CD4-positive, alpha-beta T cell treated with Interleukin-15 for 1 hour (primary cell): ENCODE measurements at places on chromosomes 4 and X.

GRCh38 chr4:12375805-12376204 lies 947.1 kb upstream of the HS3ST1 start:
- DNase-seq = no peak

DNA sequence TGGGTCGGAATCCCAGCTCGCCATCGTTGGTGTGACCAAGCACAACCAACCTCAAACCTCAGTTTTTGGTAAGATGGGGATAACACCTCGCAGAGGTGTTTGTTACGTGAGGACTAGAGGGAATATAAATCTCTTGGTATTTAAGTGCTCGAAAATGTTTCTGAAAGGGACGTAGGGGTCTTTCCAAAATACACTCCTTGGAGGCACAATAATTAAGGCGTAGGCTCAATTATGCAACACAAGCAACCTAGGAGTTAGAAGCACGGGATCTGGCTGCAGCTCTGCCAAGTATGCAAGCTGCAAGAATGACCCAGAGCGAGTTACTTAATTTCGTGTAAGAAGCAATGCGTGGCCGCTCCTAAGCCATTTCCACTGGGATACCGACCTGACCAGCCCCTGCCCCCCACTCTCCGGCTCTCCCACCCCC lies 552 bp downstream of the ADH5 start:
- no peak for DNase-seq

DNA sequence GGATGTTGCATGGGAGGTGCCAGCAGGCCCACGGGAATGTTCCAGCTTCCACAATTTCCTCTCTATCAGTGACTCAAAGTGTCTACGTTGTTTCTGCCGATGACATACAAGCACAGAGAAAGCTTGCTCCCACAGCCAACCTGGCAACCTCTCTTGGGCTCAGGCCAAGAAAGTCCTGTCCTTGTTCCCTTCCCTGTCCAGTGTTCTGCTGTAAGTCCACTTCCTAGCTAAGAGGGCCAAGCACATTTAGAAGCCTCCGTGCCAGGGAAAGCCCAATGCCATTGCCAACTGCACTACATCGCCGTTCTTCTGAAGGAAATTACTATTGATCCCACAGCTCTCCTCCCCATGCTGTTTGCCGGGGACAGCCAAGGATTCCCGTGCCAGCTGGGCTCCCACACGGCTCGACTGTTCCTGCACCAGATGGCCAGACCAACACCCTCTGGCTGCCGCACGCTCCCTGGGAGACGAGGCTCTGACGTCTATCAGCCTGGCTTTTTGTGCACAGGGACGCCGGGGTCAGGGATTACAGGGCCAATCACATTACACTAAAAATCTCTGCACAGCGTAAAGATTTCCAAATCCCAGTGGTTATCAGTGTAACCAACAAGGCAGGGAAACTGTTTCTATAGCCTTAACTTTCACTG lies 284.0 kb downstream of the BCOR start:
- no peak for DNase-seq

GRCh38 chr4:168560184-168561180 lies 63.6 kb downstream of the PALLD start:
- DNase-seq = no peak
